ENCODE measurements at places on chromosomes 5 and 9.

- DNase-seq, result no peak
These were observed 83.8 kb upstream of the RASA1 start for GRCh38 chr5:87183896-87184295.

DNA sequence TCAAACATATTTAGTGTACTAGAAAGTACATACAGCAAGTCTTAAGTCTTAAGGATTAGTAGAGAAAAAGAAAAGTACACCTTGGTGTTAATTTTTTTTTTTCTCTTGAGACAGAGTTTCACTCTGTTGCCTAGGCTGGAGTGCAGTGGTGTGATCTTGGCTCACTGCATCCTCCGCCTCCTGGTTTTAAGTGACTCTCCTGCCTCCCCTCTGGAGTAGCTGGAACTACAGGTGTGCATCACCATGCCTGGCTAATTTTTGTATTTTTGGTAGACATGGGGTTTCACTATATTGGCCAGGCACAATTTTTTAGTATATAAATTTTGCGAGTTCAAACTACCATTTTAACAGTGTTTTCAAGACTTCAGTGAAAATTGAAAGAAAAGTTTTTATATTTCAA, 1941.1 kb upstream of the CDH6 start:
- no peak for DNase-seq

- no peak for DNase-seq
These were observed 9.0 kb downstream of the COL27A1 start for GRCh38 chr9:114164191-114164794.

GRCh38 chr5:134122530-134122929, 8.0 kb downstream of the TCF7 start:
- no peak for DNase-seq

GRCh38 chr9:79829566-79830302, 258.0 kb downstream of the TLE4 start:
- no peak for DNase-seq

GRCh38 chr5:150623878-150624216, 16.6 kb upstream of the SYNPO start:
- no peak for DNase-seq

GRCh38 chr9:110797611-110798010, 129.0 kb downstream of the MUSK start:
- DNase-seq, result peak; percentile 92

DNA sequence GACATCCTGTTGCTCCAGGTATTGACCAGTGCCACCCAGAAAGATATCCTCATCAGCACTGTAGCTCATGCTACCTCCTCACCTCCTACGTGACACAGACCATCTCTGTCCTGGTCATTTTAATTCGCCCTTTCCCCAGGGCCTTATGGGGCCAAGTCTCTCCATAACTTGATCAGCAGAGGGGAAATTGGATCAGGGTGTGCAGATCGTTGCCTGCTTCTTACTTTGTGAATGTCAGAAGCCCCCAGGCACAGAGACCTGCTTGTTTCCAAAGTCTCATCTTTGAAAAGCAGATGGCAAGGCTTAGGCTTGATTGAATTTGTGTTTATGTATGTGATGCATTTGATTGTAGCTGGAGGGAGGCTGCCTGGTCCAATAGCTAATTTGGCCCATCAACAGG, 8.8 kb upstream of the DBH start:
- DNase-seq, result no peak

GRCh38 chr5:65914641-65915196, 11.7 kb upstream of the ERBIN start:
- DNase-seq, result no peak

- no peak for DNase-seq
These were observed 89.1 kb upstream of the PTPRD start for GRCh38 chr9:10701906-10702305.

DNA sequence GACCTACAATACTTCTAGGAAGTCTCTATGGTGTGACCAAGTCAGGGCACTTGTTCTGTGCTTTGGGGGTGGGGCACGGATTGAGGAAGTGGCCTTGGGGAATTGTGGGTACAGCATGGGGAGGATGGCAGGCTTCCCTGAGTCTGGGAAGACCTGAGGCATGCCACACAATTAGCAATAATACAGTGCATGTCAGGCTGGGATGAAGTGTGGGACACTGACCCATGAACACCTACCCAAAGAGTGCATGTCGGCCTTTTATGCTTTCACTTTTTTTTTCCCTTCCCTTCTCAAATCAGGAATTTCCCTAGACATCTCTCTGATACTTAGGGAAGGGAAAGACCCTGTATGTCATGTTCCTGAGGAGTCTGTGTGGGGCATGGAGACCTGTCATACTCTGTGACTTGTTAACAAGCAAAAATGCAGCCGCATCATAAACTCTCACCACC, 146.4 kb downstream of the PALM2AKAP2 start:
- no peak for DNase-seq

DNA sequence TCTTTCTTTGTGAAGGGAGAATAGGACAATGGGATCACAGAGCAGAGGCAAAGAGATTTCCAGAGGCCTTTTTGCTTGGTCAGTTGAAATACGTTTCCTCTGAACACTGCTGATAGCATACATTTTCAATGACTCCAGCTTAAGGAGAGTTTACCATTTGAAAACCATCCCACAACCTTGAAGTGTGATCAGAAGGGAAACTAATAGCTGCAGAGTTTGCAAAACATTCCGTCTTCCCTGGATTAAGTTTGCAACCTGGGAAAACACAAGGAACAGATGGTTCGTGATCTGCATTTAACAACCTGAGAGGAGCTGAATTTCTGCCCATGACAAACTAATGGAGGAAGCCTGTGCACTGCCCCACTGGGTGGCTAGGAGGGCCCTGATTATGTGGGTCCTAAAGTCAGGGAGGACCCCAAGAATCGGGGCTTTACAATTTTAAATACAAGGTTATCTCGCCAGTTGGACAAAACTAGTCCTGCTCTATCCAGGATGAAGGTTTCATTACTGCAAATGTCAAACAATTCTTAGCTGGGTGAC, 35.6 kb downstream of the MTX3 start:
- no peak for DNase-seq

GRCh38 chr9:3431890-3432289, 93.9 kb downstream of the RFX3 start:
- DNase-seq, result no peak

DNA sequence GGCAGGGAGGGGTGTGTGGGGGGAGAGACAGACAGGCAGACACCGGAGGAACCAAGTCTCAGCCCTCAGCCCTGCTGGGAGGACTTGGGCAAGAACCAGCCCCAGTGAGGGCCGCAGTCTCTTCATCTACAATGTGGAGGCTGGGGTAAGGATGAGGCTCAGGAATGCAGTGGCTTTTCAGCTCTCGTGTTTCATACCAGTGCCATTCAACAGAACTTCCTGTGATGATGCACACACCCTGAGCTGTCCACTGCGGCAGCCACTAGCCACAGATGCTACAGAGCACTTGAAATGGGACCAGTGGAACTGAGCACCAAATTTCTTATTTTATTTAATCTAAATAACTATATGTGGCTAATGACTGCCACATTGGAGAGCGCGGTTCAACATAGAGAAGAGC, 10.7 kb downstream of the CAMK2A start:
- peak; percentile 89 for DNase-seq

- peak; percentile 73 for DNase-seq
These were observed at the start of gene AK8 for GRCh38 chr9:132877824-132878694. Gene AK8 (minus strand): TSS chr9:132878284. CDS start chr9:132878255, 29 bp downstream.

GRCh38 chr5:152007653-152008335, 83.1 kb upstream of the GLRA1 start:
- DNase-seq, result no peak

GRCh38 chr9:123771690-123772089, 158.2 kb downstream of the DENND1A start:
- DNase-seq, result no peak

DNA sequence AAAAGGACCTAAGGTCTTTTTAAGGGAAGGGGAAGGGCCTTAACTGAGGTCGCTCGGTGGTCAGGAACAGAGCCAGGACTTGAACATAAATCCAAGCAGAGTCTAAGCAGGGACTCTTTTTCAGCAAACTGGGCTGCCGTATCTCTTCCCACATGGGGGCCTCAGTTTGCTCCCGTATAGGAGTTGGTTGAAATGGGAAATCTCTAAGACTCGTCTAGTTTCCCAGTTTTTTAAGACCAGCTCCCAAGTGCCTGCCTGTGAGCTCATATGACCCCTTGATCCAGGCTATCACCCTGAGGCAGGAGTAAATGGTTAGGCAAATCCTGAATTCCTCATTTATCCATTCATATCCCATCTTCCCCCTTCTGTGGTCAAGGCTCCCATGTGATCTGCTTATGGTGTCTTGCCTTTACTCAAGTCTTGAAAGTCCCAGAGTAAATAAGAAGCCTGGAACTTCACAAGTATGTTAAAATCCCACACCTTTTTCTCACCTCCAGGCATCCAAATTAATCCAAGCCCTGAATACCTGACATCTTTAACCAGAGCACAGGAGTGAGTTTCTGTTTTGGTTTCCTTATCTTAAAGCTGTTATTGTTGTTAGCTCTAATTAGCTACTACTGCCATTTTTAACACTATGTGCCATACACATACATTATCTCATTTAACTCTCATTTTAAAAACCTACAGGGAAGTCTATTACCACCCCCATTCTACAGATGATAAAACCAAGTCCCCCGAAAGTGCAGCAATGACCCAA, 3.0 kb downstream of the ARSI start:
- DNase-seq, result peak; percentile 67

DNA sequence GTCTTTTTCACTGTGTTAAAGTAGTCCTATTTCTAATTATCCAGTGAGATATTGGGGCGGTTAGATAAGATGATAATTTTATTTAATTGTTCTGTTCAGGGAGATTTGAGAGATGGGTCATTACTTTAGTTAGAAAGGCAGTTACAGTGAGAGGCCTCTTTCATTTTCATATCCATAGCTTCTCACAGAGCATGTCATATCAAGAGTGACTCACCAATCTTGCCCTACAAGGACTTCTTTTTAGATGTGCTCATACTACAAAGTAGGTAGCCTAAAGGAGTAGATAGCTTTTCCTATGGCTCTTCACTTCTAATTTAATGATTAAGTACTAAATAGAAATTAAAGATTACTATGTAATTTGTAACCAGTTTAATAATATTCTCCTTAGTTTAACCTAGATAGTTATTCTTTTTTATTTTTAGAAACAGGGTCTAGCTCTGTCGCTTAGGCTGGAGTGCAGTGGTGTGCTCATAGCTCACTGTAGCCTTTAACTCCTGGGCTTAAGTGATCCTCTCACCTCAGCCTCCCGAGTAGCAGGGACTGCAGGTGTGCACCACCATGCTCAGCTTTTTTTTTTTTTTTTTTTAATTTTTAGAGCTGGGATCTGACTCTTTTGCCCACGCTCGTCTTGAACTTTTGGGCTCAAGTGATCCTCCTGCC, 71.0 kb downstream of the FER start:
- peak; percentile 37 for DNase-seq

- no peak for DNase-seq
These were observed 92.6 kb downstream of the EDIL3 start for GRCh38 chr5:84292000-84292642.

DNA sequence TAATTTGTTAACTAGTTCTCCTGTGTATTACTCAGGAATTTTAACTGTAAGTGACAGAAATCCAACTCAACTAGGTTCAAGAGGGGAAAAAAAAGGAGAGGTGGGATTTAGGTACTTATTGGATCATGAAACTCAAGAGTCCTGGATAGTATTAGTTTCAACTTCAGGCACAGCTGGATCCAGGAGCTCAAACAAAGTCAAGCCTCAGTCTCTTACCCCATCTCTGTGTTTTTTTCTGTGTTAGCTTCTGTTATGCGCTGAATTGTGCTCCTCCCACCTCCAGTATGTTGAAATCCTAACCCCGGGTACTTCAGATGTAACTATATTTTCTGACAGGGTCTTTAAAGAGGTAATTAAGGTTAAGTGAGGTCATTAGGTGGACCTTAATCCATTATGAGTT, 53.5 kb downstream of the SMIM23 start:
- no peak for DNase-seq

DNA sequence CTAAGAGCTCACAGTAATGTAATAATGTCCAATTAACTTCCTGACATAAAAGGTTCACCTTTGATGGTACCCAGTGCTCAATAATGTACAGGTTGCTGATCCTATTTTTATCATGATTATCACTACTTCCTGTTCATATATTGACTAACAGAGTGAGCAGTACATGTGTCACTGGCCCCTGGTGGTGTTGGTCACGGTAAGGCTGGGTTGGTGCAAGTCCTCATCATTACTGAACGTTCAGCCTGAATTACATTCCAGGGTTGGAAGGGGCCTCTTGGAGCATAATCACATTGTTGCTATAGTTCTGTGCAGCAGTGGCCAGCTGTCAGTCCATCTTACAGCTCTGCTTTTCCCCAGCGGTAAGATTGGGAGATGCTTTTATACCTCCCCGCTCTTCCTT, 24.2 kb upstream of the CKMT2 start:
- DNase-seq, result no peak

DNA sequence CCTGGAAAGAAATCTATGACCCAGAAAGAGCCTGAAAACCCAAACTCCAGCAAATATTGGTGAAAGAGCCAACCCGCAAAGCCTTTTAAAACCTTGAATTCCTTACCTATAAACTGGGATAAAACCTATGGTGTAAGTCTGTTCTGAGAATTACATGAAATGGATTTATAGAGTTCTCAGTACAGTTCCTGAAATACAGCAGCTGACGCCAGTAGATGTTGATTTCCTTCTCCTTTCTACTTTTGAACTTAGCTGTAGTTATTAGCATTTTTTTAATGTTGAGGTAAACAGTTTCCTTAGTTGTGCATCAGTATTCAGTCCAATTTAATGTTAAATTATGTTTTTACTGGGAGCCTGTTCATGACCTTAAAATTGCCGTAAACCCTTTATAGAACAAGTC, 3.7 kb downstream of the SPIN1 start:
- DNase-seq, result no peak

GRCh38 chr9:38687389-38687842, 32.5 kb downstream of the FAM240B start:
- DNase-seq, result no peak

GRCh38 chr9:93183663-93184431, at the start of gene WNK2:
Gene WNK2 (plus strand): TSS chr9:93184139. CDS start chr9:93184930, 791 bp downstream.
- no peak for DNase-seq

DNA sequence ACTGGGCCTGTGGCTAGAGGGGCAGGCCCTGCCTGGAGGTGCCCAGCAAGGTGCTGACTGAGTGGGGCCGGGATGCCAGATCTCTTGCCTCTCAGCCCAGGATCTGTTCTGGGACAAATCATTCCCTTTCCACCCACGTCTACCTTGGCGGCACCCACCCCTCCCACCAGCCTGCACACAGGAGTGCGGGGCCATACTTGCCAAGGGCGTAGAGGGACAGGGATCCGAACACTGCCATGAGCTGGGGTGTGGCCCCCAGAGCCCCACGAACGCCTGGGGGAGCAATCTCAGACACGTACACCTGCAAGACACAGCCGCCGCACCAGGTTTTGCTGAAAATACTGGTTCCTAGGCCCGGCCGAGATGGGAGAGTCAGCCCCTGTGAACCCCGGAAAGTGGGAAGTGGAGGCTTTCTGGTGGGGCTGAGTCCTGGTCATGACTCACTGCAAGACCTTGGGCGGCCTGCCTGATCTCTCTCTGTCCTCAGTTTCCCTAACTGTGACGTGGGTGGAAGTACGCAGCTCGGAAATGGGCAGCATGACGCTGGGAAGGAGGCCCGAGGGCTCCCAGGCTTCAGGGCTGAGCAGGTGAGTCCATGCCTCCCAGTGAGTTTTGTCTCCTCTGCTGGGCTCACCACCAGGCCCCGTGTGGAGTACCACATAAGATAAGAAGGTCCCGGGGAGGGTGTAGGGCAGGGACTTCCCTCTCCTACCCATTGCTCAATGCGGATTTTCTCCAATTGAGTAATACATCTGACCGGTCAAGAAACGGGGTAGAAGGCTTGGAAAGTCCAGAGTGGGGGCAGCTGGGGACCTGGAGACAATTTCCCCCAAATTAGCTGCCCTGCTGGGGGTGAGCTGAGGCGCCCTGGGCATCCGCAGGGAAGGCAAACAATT, 2.6 kb downstream of the SLC2A6 start:
- no peak for DNase-seq

GRCh38 chr5:65823204-65823603, 101.2 kb downstream of the NLN start:
- DNase-seq, result peak; percentile 44
